Hindlimb muscle (tissue), 1 donor: ENCODE measurements at places on chromosomes 7 and 10.

DNA sequence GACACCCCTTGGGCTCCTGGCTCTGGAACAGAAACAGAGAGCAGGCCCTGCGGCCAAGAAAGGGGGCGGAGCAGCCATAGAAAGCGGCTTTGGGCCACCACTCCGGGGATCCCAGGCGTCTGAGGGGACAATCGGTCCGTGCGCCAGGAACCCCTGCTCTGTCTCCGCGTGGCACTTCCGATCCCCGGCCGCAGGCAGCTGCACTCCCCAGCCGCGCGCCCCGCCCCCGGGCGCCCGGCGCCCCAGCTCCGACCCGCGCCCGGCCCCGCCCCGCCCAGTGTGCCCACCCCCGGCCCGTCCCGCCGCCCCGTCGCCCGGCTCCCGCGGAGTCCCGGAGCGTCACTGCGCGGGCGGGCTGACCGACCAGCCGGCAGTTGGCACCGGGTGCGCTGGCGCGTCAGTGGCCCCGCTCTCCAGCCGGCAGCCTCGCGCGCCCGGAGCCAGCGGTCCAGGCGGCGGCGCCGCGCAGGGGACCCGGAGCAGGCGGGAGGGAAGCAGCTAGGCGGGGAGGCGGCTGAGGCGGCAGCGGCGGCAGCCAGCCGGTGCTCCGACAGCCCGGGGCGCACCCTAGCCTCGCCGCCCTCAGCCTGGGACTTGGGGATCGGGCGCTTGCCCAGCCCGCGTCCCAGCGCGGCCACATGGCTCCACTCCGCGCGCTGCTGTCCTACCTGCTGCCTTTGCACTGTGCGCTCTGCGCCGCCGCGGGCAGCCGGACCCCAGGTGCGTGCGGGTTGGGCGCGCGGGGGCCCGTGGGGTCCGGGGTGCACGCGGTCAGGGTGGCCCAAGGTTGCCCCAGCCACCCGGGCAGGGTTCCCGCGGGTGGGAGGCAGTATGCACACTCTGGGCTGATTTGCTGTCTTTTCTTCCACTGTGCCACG, at the start of gene ADAMTS14:
Gene ADAMTS14, plus strand, starts transcription at position 342 of the 878 bp plus-strand sequence. Its CDS starts 297 bp downstream, at position 639.
- DNase-seq: peak; percentile 67

- DNase-seq: no peak
Observed at GRCh38 chr10:23693501-23693901, 254.6 kb downstream of the OTUD1 start.

DNA sequence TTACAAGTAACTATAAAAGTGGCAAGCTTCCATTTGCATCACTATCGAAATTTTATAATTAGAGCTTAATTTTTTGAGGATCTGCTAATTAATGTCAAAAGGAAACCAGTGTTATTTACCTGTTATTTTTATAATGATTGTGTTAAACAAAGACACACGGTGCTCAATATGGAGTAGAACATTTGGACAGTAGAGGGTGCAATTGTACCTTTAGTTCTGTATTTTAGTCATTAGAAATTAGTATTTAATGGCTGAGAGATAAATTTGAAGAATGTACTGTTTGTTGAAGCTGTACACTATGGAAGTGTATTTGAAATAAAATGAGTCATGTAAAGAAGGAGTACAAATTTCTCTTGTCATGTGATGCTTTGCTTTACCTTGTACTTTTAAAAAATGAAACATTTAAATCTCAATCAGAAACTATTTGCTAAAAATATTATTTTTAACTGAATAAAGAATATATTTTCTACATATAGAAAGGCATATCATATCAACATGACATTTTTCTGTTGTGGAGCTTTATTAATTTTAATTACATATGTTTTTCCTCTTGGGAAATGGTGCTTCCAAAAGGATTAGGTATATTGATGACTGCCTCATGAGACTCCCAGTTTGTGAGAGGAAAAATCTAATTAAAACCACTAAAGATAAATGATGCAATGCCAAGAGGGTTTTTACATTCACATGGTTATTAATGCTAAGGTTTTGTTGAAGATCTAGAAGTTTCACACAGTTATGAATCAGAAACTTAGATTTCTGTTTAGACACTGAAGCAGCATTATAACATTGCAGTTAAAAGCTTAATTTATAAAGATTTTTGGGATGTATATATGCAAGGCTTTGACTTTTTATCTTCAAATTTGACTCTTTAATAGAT, 10.4 kb upstream of the PRKG1 start:
- no peak for DNase-seq

- no peak for DNase-seq
Observed at GRCh38 chr7:157312941-157313340, 23.9 kb upstream of the DNAJB6 start.

- DNase-seq: no peak
Observed at GRCh38 chr10:90418869-90419652, 438.8 kb downstream of the HTR7 start.

DNA sequence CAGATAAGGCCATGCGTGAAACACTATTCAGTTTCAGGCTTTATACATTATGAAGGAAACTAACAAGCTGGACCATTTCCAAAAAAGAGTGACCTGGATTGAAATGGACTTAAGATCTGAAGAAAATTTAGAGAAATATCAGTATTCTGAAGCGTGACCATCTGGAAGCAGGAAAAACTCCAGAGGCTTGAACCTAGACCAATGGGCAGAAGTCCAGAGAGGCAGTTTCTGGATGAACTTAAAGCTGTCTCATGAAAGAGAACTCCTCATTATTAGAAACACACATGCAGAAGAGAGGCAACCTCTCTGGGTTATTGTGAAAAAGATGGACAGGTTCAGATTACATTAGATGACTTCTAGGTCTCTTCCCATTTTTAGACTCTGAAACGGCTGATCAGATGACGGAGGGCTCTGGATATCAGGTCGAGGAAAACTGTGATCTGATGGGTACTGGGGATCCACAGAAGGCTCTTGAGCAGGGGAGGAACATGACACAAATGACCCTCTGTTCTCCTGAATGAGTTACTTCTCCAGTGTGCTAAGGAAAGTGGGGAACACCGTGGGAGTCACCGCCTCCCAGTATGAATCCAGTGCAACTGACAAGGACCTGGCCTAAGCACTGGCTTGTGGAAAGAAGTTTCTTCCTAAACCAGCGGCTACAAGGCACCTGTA, 116.5 kb downstream of the SPDYE5 start:
- DNase-seq: peak; percentile 41

GRCh38 chr7:46058086-46058823, 137.2 kb upstream of the IGFBP3 start:
- no peak for DNase-seq

DNA sequence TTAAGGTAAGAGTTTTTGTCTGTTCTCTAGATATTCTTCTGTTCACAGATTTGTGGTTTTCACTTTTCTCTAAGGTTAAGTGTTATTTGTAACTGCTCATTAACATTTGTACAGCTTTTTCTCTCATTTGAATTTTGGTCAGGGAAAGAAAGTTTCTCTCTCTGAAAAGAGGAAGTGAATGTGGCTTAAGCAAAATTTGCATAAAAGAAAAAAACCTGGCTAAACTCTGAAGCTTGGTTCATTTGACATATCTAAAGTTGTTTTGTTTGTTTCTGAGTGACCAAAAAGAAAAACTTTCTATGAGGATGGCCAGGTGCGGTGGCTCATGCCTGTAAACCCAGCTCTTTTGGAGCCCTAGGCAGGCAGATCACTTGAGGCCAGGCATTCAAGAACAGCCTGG, 22.0 kb upstream of the SLC26A4 start:
- DNase-seq: no peak

DNA sequence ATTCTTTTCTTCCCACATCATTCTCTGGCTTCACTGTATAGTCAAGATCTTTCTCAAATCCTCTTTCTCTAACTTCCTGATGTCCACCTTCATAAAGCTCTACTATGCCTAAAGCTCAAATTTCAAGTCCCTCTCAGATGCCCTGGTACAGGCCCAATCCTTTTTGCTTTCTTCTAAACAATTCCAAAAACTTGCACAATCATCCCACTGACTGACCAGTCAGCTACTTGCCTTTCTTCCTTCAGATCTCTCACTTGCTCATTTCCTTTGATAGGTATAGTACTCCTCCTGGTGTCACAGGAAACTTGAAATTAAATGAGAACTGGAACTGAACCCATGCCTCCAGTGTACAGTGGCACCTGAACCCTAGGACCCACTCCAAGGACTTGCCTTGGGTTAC, 18.2 kb downstream of the SEC31B start:
- no peak for DNase-seq

GRCh38 chr7:43104874-43105520, 7.5 kb upstream of the HECW1 start:
- no peak for DNase-seq

DNA sequence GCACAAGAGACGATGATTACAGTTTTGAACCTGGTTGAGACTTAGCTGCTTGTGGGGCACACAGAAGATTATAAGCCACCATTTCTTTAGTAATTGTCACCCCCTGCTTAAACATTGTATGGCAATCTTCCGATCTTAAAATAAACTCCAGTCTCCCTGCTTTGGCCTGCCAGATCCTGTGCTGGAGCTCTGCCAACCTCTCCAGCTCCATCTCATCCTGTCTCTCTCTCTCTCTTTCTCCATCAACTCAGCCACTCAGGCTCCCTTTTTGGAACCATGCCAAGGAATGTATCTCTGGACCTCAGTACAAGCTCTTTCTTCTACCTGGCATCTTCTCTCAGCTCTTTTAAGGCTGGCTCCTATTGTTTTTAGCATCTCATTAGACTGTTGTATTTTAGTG, 1053.2 kb downstream of the REEP3 start:
- no peak for DNase-seq

GRCh38 chr10:113907166-113907565, 52.7 kb downstream of the NHLRC2 start:
- DNase-seq: no peak

DNA sequence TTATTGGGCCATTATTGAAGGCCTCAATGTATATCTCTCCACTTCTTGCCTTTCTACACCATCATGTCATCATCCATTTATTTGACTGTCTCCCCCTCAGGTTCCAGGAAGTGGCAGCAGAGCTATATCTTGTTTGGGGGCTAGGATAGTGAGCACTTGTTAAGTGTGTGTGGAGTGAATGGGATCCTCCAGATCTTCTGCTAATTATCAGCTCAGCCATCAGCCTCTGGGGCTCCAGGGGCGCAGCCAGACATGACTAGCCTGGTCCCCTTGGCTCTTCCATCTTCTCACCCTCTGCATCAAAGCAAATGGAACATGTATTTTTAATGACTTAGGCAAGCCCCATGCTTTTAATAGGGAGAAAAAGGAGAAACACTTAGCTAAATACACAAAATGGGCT, 176.5 kb downstream of the ARHGAP12 start:
- DNase-seq: no peak

GRCh38 chr10:24762161-24762924, 38.7 kb upstream of the ARHGAP21 start:
- DNase-seq: no peak

DNA sequence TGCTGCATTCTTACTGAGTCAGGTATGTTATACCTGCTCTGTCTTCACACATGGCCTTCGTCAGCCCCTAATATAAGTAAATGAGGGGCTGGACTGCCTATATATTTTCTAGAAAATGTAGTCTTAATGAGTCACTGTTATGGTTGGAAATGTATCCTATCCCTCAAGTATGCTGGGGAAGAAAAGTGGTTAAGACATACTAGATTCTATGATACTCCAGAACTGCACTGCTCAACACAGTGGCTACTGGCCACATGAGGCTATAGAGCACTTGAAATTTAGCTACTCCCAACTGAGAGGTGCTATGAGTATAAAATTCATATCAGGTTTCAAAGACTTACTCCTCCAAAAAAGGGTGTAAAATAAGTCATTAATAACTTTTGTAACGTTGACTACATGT, 104.3 kb upstream of the STEAP1B start:
- no peak for DNase-seq

DNA sequence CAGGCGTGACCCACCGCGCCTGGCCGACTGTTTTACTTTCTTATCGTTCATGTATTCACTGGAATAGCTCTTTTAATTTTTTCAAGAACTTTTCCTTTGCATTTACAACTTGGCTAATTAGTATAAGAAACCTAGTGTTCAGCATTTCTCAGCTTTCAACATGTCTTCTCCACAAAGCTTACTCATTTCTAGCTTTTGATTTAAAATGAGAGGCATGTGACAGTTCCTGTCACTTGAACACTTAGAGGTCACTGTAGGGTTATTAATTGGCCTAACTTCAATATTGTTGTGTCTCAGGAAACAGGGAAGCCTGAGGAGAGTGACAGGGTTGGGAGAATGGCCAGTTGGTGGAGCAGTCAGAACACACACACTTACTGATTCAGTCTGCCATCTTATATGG, 125.1 kb upstream of the GPR22 start:
- no peak for DNase-seq

DNA sequence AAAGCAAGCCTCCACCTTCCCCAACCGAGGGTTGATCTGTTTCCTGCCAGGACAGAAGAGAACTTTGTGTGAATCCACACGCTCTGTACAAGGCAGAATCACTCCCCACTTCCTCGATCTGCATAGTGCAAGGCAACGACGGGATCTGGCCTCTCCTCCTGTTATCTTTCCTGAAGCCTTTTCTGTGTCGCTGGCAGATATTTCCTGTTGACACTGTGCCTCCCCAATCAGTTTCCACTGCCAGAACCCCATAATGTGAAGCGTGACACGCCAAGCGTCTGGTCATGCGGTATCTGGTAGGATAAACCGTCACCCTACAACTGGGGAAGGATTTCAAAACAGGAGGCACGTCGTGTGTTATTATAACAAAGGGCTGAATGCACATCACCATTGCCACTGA, 57.2 kb downstream of the FAM171A1 start:
- no peak for DNase-seq

DNA sequence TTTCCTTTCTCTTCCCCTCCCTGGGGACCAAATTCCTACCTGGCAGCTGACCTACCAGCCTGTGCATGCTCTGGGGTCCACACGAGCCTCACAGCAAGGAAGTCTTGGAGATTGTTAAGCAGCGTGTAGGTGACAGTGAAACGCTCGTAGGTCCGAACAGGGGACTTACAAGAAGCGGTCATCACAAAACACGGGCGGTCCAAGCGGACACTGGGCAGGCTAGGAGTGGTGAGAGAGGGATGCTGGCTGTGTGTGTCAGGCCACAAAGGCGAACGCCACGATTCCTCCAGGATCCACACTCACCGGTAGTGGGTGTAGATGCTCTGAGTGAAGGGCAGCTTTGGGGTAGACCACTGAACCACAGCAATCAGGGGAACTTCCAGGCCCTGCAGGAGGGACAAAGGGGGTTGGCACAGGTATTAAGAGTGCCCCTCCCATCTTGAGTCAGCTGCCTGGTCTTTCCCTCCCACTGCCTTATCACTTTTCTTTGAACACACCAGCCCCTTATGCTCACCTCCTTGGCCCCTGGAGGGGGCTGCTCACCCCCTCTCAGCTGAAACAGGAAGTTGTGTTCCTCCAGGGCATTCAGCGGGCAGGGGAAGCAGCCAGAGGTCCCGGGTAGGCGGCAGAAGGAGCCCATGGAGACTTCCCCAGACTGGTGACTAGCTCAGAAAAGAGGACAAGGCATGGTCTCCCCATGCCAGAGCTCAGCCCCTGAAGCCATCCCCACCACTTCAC, 2.0 kb downstream of the TRAPPC14 start:
- DNase-seq: no peak

GRCh38 chr7:79455173-79455790, 1.8 kb upstream of the MAGI2 start:
- no peak for DNase-seq
